Stimulated activated CD8-positive, alpha-beta memory T cell treated with anti-CD3 and anti-CD28 coated beads, Interleukin-2, amount 100 ng/mL, for 48 hours (primary cell): ENCODE measurements at places on chromosomes 16 and 17.

- no peak for DNase-seq
Observed at GRCh38 chr16:72508191-72508590, 336.2 kb upstream of the PMFBP1 start.

GRCh38 chr16:50195276-50195675 is 42.2 kb downstream of the TENT4B start:
- no peak for DNase-seq

- DNase-seq = no peak
Observed at GRCh38 chr17:49624896-49625295, 49.2 kb downstream of the NXPH3 start.

GRCh38 chr17:8857919-8858318 is 9.6 kb downstream of the PIK3R6 start:
- peak; percentile 27 for DNase-seq

DNA sequence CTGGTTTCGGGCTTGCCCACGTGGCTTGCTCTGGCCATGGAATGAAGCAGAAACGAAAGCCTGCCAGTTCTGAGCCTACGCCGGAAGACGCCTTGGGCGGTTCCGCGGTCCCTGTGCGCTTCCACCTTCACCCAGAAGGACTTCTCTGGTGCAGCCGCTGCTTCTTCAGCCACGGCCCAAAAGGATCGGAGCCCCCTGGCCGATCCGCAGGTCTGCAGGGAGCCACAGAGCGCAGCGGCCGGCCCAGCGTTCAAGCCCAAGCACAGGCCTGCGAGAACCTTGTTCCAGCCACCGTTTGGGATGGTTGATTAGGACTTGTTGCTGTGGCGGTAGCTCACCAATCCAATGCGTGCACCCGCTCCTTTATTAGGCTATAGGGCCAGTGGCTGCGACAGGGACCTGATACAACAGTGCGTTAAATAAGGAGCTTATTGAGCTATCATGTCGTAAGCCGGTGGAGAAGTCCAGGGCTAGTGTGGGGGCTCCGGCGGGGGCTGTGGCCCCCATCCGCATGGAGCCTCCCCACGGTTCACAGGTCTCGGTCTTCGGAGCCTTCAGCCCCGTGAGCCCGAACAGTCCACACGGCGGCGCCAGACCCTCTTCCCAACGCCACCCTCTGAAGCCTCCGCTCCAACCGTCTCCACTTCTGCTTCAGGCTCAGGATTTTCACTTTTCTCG is 10.2 kb upstream of the MPP2 start:
- peak; percentile 18 for DNase-seq
